ENCODE measurements at places on chromosomes 3 and 15.

- no peak for DNase-seq
Observed at GRCh38 chr15:60804986-60805949, 326.3 kb upstream of the ICE2 start.

GRCh38 chr3:137282871-137283270 lies 325.1 kb downstream of the IL20RB start:
- DNase-seq: no peak

DNA sequence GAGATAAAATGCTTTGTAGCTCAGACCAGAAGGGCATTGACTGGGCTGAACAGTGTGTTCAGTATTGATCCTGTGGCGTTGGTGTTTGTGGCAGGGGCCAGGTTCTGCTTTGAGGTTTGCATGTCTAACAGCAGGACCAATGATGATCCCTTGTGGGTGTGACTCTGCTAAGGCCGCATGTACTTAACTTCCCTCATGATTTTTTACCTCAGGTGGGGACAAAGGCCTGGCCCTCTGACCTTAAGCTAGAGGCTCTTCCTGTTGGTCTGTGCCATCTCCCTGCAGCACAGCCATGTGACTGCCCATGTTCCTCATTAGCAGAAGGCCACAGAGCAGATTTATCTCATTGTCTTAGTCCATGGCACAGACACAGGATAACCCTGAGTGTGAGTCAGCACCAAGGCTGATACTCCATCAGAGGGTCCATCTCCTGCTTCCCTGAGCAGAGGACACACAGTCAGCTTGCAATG lies 34.3 kb upstream of the BSN start:
- DNase-seq: no peak

GRCh38 chr15:98002866-98003265 lies 42.4 kb downstream of the ARRDC4 start:
- DNase-seq: no peak

GRCh38 chr15:31079519-31079918 lies 22.0 kb downstream of the TRPM1 start:
- no peak for DNase-seq

DNA sequence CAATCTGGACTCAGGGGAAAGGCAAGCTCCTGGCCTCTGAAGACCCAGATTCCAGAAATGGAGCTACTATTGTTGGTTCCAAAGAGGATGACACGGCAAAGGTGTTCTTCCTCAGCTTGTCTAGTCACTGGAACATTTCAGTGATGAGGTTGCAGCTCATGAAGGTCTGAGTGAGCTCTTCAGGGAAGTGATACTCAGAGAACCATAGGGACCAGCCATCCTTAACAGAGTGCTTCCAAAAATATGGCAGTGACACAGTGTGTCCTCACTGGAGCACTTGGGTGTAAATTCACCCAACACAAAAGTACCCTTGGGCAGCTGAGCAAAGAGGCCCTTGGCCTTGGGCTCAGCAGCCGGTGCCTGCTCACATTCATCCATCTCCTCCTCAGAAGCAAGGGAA lies 46.3 kb downstream of the SPTSSB start:
- DNase-seq: no peak

DNA sequence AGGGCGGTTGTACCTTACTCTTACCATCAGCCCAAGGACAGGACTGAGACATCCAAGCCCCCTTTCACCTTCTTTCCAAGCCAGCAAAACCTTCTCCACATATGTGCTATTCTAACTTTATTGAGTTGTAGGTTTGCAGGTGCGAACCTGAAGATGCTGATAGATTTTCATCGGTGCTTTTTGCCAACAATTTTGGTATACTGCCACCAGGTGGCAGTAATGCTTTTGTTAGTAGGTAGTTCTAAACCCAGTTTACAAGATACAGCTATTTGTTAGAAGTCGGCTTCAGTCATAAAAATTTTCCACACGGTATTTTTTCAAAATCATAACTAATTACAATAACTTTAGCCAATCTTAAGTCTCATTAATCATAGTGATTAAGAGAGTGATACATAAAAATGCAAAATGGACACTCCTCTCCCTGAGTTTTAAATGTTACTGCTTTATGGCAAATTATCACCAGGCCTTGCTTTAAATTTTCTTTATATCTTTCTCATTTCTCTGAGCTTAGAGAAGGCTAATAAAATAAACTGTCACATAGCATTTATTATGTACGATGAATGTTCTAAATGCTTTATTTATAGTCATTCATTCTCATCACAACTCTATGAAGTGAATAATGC lies 636 bp downstream of the TBC1D21 start:
- DNase-seq: peak; percentile 19

DNA sequence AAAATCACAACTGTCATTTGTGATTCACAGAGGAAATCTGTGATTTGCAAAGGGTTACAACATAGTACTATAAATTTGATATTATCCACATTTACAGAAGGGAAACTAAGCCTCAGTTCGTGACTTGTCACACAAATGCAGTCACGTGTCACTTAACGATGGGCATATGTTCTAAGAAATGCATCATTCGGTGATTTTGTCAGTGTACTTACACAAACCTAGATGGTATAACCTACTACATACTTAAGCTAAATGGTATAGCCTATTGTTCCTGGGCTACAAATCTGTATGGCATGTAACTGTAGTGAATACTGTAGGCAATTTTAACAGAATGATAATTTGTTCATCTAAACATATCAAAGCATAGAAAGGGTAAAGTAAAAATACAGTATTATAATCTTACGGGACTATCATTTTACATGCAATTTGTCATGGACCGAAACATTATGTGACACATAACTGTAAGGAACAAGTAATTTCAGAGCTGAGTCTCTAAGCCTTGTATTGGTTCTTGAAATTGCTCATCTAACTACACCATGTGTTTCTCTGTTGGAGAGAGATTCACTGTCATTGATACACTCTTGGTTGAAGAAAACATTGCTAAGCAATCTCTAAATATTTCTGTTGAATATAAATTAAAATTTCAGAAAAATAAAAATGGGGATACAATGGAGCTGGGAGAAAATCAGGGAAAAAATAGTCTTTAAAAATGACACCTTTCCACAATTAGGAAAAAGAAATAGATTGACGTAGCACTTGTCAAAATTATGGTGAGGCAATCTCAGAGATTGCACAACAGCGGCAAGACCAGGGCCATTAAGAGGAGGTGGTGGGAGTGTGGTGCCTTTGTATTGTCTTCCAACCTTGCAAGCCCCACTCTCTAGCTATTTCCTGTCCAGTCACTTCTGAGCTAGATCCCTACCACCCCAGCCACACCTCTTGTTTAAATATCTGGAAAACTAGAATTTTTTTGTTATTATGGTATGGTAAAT lies 645.8 kb upstream of the TBL1XR1 start:
- no peak for DNase-seq

DNA sequence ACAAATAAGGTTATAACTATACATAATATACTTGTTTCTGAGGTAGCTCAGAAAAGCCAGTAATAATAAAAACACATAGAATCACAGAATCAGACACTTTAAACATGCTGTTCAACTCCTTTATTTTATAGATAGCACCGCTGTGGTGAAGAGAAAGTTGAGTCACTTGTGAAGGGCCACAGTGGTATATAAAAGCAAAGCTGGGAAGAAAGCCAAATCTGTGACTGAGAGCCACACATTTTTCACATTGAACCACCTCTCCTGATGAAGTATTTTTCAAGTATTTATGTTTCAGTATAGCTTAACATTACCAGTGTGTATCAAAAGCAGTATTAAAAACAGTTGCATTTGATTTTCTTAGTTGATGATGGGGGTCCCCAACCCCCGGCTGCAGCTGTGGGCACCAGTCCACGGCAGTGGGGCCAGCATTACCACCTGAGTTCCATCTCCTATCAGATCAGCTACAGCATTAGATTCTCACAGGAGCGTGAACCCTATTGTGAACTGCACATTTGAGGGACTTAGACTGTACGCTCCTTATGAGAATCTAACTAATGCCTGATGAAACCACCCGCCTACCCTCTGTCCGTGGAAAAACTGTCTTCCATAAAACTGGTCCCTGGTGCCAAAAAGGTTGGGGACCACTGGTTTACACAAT lies 46.2 kb downstream of the TBL1XR1 start:
- DNase-seq: no peak

- DNase-seq: no peak
Observed at GRCh38 chr3:8441969-8442559, 59.6 kb upstream of the LMCD1 start.

DNA sequence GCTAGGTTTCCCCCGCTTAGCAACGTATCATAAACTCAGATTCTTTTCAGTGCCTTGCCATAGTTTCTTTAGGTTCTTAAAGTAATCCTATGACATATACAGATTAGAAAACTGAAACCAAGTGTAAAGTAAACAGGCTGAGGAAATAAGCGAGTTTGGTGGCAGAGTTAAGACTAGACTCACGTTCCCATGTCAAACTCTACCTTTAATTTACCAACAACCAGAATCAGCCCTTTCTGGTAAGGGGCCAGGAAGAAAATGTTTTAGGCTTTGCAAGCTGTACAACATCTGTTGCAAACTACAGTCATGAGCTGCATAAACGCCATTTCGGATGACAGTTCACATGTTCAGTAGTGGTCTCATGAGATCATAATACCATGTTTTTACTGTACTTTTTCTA lies 128.0 kb upstream of the PRICKLE2 start:
- no peak for DNase-seq

- DNase-seq: no peak
Observed at GRCh38 chr3:8816106-8816505, 46.7 kb upstream of the OXTR start.

GRCh38 chr3:195999896-196000295 lies 82.0 kb downstream of the TFRC start:
- no peak for DNase-seq

DNA sequence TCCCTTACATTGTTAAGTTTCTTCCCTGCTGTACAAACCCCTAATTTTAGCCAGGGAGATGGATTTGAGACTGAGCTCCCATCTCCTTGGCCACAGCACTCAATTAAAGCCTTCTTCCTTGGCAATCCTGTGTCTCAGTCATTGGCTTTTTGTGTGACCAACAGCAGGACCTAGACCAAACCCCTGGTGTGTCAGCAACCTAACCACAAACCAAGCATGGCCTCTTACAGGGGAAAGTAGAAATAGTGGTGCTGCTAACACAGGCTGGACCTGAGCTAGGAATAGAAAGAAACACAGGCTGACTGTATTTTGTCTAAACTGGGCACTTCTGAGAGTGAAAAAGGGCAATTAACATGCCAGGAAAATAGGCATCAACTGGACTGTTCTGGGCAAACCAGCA lies 37.9 kb downstream of the PPCDC start:
- DNase-seq: peak; percentile 43

- no peak for DNase-seq
Observed at GRCh38 chr15:85889956-85890619, 95.4 kb upstream of the KLHL25 start.

DNA sequence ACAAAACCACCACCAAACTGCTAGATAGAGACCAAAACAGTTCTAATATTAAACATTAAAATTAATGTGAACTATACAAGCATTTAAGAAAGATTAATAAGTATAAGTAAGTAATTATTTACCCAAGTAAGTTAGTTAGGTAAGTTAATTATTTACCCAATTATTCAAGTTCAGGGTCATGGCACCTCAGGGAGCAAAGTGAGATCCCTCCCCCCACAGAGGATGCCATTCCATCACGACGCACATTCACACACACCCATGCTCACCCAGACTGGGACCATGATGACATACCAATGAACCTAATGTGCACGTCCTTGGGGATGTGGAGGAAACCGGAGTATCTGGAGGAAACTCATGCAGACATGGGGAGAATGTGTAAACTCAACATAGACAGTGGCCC lies 229.1 kb downstream of the NR2F2 start:
- no peak for DNase-seq

- DNase-seq: no peak
Observed at GRCh38 chr15:80811781-80812315, 32.7 kb downstream of the CEMIP start.

GRCh38 chr3:195105389-195105788 lies 165.6 kb downstream of the XXYLT1 start:
- no peak for DNase-seq

- no peak for DNase-seq
Observed at GRCh38 chr3:115148142-115148790, 1.2 kb upstream of the ZBTB20 start.

- DNase-seq: no peak
Observed at GRCh38 chr3:137764001-137764433, at the start of gene SOX14. Gene SOX14 (plus strand): TSS chr3:137764315. CDS start chr3:137764785, 470 bp downstream.

DNA sequence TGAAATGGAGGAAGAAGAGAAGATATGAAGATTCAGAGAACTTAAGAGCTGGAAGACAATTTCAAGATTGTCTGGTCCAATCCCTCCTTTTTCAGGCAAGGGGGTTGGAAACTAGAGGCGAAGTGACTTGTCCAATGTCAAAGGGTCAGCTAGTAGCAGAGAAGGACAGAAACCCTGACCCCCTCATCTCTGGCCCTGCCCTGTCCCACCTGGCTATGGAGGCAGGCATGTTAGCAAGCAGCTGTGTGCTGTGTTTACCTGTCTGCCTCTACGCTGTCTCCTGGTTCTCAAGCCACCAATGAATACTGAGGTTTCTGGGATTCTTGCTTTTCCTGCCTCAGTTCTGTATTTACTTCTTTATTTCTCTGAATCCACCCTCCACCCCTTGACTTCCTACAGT lies 342 bp downstream of the TGM5 start:
- DNase-seq: no peak

GRCh38 chr3:154718053-154718452 lies 288.1 kb upstream of the GPR149 start:
- DNase-seq: no peak

DNA sequence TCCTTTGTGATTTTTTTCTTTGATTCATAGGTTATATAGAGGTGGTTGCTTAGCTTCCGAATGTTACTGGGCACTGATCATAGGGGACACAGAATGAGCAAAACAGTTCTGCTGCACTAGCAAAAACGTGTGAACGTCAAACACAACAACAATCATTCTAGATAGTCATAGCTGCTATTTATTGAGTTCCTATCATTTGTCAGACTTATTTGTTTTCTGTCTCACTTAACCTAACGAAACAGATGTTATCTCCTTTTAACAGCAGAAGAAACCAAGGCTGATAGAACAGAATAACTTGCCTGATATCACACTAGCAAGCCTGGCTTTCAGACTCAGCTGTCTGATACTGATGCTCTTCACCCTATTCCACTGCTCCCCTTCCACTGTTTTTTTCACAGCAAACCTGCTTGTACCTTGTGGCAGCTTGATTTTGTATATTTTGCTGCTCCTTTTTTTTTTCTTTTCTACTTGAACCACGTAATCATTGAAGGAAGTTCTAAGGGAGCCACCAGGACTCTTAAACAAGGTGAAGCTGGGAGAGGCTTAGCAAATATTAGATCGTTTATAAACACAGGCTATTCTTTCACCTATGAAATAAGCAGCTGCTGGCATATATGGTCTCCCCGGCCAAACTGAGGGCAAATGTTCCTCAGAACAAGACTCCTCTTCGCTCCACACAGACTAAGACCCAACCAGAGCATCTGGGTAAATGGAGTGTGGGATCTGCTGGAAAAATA lies 78.8 kb downstream of the MCF2L2 start:
- no peak for DNase-seq

GRCh38 chr3:126548556-126549466 lies 9.9 kb downstream of the C3orf22 start:
- peak; percentile 19 for DNase-seq

GRCh38 chr3:157059181-157059580 lies 100.8 kb downstream of the CCNL1 start:
- DNase-seq: no peak

Measured in Peyer's patch (tissue), 4 donors.